ENCODE measurements at places on chromosomes 6 and 20. TPM values are rescaled to one million over a fixed set of nuclear protein-coding genes. Genes with fewer than 3 reads are reported as not detected.

DNA sequence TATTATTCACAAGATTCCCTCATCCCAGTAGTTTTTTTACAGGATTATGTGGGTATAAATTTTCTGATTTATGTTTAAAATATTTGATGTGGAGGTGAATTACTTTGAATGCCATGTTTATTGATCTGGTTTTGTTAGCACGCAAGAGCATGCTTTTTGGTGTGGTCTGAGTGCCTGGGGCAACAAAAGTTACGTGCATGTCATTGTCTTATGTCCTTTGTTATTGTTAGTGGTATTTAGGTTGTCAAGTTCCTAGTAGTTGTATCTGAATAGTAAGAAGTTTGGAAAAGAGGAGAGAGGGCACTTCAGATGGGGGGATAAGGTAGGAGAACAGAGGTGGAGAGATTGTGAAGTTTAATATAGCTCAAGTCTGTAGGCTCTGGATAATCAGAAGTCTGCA is 95.0 kb downstream of the ATRN start:
- DNase-seq = no peak

- DNase-seq = no peak
Observed at GRCh38 chr6:155237613-155238012, 26.2 kb upstream of the CLDN20 start.

DNA sequence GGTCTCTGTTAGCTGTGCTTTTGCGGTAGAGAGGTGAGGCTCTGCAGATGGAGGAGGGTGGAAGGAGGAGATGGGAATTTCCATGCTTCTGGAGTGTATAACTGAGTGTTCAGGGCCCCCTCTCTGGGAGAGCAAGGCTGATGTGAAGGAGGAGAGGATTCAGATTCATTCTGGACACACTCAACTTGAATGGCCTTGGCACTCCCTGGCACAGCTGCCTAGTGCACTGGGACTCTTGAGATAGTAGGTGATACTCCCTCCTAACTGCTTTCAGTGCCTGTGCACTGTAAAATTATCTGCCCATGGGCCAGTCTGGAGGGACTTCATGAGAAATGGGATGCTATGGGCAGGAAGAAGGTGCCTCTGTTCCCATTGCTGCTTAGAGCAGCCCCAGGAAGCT is 54.2 kb upstream of the MYL9 start:
- DNase-seq = no peak

- DNase-seq = no peak
Observed at GRCh38 chr20:4569865-4570264, 151.8 kb upstream of the PRND start.

- DNase-seq = no peak
Observed at GRCh38 chr20:53876956-53877355, 193.4 kb downstream of the BCAS1 start.

PRL gene
- not detected for total RNA-seq

LAMA5 gene
- 183 TPM for total RNA-seq

DNA sequence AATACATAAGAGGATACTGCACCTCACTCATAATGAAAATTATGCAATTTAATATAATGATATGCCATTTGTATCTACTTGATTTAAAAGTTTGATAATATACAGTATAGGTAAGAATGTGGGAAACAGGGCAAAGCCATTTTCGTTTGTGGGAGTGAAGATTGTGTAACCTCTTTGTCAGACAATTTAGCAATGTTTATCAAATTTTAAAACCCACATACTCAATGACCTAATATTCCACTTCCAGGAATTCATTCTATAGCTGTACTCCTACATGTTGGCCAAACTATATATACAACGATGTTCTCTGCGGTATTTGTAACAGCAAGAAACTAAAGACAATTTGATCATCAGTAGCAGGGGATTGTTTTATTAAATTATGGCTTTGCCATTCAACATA is 17.8 kb upstream of the FKBP5 start:
- DNase-seq = no peak

- no peak for DNase-seq
Observed at GRCh38 chr20:31760519-31761240, 21.6 kb downstream of the TPX2 start.

- DNase-seq = peak; percentile 36
Observed at GRCh38 chr20:61056116-61056515, 195.9 kb upstream of the CDH4 start.

DNA sequence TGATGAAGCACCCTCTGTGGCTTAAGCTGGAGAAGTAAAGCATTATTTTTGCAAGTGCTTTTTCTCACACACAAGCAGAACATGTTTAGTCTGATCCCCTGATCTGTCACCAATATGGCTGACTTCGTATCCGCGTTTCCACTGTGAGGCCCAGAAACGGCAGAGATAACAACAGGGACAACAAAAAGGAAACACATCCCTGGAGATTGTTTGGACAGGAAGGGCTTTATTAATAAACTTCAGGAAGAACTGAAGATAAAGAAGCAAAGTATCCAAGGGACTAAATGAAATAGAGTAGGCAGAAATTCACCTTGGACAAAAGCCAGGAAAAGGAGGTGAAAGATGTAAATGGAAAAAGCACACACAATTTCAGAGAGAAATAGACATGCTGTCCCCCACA is 49.2 kb downstream of the RARS2 start:
- DNase-seq = no peak

GRCh38 chr6:91449539-91449938 is 862.7 kb upstream of the MAP3K7 start:
- no peak for DNase-seq

GRCh38 chr6:168196385-168196860 is 117.4 kb upstream of the FRMD1 start:
- no peak for DNase-seq

GRCh38 chr6:34573567-34574183 is 17.5 kb upstream of the SPDEF start:
- DNase-seq = peak; percentile 72

Measured in posterior vena cava (tissue), 2 donors.